ENCODE measurements at places on chromosomes 3 and 15.

GRCh38 chr3:150547045-150547741 is 606 bp downstream of the EIF2A start:
- no peak for DNase-seq

DNA sequence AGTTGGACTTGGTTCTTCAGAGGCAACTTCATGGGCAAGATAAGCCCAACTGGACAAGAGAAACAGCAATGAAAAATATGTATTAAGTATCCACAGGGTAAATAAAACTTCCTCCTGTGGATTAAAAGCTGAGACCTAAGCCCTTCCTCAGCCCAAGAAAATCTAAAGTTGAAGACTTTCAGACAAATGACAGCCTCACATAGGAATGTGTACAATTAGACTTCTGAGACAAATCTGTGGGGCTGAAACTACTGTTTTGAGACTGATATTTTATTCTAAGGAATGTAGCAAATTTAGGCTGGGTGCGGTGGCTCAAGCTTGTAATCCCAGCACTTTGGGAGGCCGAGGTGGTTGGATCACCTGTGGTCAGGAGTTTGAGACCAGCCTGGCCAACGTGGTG is 74.2 kb upstream of the IL12A start:
- no peak for DNase-seq

- DNase-seq: no peak
Measured at GRCh38 chr3:119324899-119325298, 30.7 kb downstream of the ARHGAP31 start.

DNA sequence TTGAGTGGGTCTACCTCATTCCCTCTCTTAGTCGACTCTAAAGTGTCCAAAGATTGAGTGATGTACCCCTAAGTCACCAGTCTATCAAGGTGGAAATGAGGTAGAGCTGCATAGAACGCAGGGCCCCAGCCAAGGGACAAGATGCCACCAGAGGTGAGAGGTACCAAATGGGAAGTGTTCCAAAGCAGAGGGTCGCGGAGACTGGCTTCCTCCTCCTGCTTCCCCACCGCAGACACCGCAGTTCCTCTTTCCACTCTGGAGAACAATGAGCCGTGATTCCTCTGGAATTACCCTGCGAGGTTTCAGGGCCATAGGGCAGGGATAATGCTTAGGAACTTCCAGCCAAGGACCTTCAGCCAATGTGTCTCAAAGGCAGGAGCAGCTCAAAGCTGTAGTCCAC is 55.8 kb downstream of the DAPK2 start:
- DNase-seq: no peak

DNA sequence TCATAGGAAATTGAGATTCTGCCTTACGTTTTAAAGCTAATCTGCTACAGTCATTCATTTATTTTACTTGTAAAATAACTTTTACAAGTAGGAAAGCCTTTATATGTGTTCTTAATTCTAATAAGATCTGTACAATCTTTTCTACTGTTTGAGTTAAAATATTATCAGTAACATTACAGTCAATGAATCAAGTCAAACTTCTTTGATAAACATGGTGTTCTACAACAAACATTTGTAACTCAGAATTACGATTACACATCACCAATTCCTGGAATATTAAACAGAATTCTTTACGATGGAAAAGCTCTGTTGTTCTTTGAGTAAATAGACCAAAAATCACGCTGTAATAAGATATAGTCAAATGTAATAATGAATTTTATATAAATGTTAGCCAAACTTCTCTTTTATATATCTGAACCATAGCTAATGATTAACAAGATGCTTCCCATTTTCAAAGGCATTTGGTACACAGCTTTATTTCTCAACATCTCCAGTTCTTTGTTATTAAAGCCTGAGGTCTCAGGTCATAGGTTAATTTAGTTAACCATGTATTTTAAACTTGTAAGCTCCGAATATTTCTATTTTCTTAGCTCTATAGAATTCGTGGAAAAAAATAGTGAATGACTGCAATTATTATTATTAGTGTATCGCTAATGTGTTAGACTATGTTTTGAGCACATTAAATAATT is 232.4 kb downstream of the NAALADL2 start:
- no peak for DNase-seq

DNA sequence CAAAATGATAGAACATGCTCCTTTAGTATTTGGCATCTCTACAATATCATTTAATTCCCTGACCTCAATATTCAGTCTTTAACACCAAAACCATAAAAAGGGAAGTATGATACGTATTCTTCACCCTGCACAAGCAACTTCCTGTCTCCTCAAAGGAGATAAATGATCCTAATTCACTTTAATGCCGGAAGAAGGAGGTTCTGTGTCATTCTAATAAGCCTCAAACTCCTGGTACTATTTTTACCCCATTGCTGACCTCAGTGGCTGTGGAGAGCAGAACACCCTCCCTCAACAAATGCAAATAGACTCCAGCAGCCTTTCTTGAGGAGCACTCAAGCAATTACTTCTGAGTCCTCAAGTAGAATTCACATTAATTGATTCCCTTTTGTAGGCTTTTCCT is 173.3 kb downstream of the TMEM108 start:
- no peak for DNase-seq

DNA sequence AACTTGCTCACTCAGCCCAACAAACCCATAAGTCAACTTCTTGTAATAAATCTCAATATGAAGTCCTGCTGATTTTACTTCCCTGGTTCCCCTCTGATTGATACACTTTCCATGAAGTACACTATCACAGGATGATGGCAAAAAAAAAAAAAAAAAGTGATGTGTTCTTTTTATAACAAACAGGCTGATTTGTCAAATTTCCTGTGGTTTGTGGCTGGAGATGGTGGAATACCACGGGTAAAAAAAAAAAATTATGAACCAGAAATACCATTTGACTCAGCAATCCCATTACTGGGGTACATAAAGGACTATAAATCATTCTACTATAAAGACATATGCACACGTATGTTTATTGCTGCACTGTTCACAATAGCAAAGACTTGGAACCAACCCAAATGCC is 10.7 kb upstream of the SERPINI2 start:
- DNase-seq: no peak

- no peak for DNase-seq
Measured at GRCh38 chr3:108292905-108293328, 3.4 kb upstream of the HHLA2 start.

GRCh38 chr3:87268646-87269211 is 7.7 kb downstream of the POU1F1 start:
- DNase-seq: no peak

- no peak for DNase-seq
Measured at GRCh38 chr15:66298803-66299251, 5.5 kb downstream of the DIS3L start.

DNA sequence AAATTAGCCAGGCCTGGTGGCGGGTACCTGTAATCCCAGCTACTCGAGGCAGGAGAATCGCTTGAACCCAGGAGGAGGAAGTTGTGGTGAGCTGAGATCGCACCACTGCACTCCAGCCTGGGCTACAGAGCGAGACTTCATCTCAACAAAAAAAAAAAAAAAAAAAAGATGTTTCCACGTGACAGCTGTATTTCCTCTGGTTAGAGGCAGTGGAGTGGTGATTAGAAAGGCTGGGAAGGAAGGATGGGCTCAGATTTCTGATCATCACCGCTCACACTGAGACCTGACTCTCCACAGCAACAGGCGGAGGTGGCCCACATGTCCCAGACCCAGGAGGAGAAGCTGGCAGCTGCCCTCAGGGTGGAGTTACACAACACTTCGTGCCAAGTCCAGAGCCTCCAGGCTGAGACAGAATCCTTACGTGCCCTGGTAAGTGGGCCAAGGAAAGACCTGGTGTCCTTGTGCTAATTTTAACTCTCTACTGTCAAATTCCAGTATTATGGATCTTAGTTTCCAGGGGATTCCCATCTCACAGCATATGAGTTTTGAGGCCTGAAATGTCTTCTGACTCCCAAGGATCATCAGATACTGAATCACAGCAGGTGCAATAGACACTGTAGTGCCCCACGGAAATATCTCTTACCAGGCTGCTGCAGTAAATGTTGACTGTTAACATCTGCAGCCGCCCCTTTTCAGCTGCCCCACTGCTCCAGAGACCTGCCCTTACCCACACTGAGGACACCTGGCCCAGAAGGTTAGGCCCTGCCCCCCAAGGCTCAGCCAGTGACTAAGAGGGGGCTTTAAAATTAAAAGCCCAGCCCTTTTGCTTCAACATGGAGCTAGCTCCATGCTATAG is 66.9 kb downstream of the BFSP2 start:
- no peak for DNase-seq

DNA sequence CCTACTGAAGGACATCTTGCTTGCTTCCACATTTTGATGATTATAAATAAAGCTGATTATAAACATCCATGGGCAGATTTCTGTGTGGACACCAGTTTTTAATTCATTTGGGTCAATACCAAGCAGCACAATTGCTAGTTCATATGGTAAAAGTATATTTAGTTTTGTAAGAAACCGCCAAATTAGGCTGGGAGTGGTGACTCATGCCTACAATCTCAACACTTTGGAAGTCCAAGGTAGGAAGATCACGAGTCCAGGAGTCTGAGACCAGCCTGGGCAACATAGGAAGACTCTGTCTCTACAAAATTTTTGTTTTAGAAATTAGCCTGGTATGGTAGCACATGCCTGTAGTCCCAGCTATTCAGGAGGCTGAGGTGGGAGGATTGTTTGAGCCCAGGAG is 52.6 kb upstream of the ABHD2 start:
- DNase-seq: no peak

DNA sequence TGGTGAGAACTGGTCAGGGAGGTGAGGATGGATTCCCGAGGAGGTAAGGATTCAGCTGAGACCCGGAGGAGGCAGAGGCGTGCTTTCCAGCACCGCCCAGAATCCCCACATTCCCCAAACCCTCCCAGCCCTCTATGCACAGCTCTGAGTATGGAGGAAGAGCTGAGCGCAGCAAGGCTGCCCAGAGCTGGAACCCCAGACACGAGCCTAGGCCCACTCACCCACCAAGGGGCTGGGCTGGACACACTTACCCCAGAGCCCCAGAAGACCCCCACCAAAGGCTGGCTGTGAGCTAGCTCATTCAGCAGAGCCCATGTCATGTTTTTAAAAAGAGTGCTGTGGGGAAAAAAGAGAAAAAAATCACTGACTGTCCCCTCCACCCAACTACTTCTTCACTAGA is 271.5 kb downstream of the XXYLT1 start:
- no peak for DNase-seq

DNA sequence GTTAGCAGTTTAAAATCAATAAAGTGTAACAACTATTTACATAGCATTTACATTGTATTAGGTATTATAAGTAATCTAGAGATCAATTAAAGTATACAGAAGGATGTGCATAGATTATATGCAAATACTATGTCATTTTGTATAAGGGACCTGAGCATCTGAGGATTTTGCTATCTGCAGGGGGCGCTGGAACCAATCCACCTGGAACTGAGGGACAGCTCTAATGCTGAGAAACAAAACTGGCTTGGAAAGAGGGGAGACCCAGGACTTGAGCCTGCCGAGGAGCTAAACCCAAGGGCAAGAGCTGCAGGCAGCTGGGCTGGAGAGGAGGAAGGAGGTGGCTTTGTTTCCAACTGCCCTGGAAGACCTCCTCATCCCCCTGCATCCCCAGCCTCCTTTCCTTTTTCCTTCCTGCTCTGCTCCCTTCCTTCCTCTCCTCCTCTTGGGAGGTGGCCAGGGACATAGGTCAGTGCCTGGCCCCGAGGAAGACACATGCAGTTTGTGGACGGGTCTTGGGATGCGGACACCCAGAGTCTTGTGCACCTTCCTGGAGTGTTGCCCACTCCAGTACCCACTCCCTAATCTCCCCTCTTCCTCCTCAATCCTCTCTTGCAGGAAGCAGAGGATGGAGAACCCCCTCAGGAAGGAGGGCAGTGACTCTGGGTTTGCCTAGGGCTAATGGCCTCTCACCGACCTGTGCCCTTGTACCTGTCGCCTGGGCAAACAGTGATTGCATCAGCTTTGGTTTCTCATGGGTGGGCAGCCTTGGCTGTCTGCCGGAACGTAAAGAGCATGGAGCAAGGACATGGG is 825 bp upstream of the RTP3 start:
- peak; percentile 54 for DNase-seq

DNA sequence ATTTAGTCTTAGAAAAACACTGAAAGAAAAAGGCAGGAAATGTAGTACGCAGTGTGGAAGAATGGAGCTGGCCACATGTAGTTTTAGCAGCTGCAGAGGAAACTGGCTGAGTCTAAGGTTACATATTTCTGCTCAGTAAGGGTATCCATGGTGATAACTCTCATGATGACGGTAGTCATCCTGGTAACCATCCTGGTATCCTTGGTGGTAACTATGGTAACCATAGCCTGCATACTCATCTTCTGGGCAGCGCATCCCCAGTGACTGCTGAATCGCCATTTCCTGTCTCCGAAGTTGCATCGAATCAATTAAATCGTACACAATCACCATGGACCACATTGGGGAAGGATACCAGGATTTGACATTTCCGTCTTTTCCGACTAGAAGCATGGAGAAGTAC is 35.7 kb downstream of the CCDC80 start:
- DNase-seq: peak; percentile 3

DNA sequence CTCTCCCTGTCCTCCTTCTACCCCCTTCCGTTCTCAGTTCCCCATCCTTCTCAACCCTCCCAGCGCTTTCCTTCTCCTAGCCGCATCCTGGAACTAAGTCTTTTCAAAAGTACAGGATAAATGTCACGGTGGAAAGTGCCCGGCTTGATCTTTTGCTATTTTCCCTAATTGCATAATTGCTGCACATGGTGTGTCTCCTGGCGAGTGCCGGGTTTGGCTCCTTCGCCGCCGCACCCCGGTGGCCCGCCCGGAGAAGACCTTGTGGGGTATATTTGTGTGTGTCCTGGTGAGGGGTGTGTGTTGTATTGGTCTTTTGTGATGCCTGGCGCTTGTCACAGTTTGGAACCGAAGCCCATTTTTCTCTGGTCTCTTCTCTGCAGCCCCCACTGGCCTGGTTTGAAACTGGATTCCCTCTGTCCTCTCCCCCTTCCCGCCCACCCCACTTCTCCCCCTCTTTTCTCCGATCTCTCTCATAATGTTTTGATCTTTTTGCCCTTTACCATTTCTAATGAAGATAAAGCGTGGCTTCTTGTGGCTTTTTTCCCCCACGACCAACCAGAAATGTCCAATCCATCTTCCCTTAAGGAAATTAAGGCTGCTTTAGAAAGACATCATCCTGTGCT is 692 bp downstream of the UBE2E2 start:
- DNase-seq: peak; percentile 24

GRCh38 chr3:139978966-139979365 is 44.0 kb downstream of the CLSTN2 start:
- no peak for DNase-seq

- no peak for DNase-seq
Measured at GRCh38 chr15:90619468-90619867, 89.7 kb downstream of the CRTC3 start.

DNA sequence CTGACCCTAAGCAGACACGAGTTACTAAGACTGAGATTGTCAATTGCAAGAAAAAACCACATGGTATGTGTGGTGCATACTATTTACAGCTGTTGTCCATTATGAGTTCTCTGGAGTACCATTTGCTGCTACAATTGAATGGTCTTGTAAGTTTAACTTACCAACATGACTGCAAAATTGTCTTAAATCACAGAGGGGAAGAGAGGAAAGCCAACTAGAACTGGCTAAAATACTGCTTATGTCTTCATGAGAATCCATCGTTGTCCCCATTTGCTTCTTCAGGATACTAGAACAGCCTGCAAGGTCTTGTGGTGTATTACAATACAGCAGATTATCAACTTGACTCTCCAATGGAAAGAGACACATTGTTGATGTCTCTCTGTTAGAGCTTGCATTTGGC is 313.2 kb downstream of the AGBL1 start:
- no peak for DNase-seq

Data from activated CD4-positive, alpha-beta T cell treated with anti-CD3 and anti-CD28 coated beads for 48 hours (primary cell).